ENCODE measurements at places on chromosomes 7 and 10. TPM values are rescaled to one million over a fixed set of nuclear protein-coding genes. Genes with fewer than 3 reads are reported as not detected.

Gene MYOZ1
- 0.17 TPM for total RNA-seq

Gene CPA4
- total RNA-seq = not detected

Gene MSANTD7
- total RNA-seq = 5.4 TPM

Gene DYNC1I1
- 8.7 TPM for total RNA-seq

Gene EGR2
- total RNA-seq = 4.0 TPM

Gene DNAJC12
- total RNA-seq = 4.1 TPM

Gene PAOX
- 10.1 TPM for total RNA-seq

Gene ADAP1
- total RNA-seq = 41.9 TPM

Gene AOC1
- total RNA-seq = 0.23 TPM

Gene CAMK2G
- 184 TPM for total RNA-seq

Gene IGFBP1
- not detected for total RNA-seq

Gene PNLIPRP2
- total RNA-seq = not detected

Gene TMEM130
- total RNA-seq = 2.3 TPM

GRCh38 chr7:44318332-44318731, 7.1 kb downstream of the CAMK2B start:
- DNase-seq = peak; percentile 68

- no peak for DNase-seq
Observed at GRCh38 chr10:97498841-97499560, at the start of gene UBTD1. UBTD1 (plus strand) TSS chr10:97498924; CDS start chr10:97499204, 280 bp downstream.

GRCh38 chr7:16205466-16205865, 215.9 kb downstream of the CRPPA start:
- DNase-seq = no peak

DNA sequence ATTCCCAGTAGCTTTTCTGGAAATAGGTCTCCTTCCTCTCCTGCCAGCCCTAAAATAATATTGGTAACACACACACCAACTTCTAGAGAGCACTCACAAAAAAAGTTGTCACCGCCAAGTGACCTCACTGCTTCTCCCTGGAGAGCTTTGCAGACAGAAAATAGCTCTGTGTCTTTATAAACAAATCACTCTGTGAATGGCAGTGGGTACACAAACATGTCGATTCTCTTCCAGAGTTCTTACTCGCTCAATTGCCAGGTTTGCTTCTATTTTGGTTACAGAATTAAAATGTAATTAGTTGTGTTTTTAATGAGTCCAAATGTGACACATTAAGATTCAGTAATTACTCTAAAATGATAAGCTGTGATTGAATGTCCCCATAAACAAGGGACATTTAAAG, 649.2 kb upstream of the C7orf33 start:
- no peak for DNase-seq

DNA sequence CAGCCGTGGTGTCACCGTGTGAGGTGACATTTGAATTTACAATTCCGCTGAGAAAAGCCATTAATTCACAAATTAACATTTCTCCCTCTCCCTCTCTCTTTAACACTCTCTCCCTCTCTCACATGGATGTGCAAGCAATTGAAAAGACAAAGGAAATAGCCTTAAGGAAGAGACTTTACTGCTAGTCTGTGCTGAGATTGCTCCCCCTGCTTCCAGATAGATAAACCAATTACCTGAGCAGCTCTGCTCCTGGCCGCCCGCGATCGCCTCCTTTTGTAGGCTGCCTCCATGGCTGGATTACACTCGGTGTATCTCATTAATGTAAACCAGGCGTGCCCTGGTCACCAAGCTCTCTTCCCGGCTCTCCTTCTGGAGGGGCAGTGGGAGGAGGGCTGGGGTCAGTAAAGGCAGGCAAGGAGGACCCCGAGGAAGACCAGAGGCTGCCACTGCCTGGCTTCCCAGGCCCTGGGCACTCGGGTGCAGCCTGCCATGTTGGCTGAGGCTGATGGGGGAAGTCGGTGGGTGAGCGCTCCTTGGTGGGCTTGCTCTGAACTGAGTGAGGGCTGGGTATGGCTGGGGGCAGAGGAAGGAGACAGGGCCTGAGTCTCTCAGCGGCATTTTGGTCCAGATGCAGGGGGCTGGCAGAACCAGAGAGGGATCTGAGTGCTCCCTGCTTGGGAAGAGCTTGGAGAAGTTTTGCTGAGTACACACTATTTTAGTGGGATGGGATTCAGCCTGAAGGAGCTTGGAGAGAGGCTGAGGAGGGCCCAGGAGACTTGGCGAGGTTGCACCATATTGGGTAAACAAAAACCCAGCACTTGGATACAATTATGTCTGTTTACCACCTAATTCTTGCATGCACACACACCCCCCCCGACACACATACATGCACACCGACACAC, 42.9 kb downstream of the PAX2 start:
- DNase-seq = no peak

DNA sequence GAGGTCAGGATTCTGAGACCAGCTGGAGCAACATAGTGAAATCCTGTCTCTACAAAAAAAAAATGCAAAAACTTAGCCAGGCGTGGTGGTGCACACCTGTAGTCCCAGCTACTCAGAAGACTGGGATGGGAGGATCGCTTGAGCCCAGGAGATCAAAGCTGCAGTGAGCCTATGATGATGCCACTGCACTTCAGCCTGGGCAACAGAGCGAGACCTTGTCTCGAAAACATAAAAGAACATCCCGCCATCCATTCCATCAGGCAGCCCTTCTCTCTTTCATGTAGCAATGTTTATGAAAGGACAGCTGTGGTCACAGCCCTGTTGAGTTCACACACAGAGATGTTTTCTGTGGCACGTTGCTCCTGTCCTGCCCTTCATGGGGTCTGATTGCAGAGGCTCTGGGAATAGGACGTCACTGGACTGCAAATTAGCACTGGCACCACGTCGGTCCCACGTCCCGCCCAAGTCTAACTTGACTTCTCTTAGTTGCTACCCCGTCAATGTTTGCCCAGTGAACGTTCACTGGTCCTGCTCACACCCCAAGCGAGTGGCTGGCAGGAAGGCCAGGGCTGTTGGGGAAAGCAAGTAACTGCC, 64.5 kb upstream of the MYL10 start:
- no peak for DNase-seq

- DNase-seq = no peak
Observed at GRCh38 chr10:35378541-35379210, 42.4 kb downstream of the CCNY start.

GRCh38 chr10:97868134-97868685, 18.6 kb downstream of the GOLGA7B start:
- DNase-seq = no peak

DNA sequence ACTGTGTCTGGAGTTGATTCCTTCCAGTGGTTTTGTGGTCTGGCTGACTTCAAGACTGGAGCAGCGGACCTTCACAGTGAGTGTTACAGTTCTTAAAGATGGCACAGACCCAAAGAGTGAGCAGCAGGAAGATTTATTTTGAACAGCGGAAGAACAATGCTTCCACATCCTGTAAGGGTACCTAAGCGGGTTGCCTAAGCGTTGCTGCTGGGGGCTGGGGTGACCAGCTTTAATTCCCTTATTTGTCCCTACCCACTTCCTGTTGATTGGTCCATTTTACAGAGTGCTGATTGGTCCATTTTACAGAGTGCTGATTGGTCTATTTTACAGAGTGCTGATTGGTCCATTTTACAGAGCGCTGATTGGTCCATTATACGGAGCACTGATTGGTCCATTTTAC, 13.2 kb downstream of the AKR1B15 start:
- DNase-seq = no peak

GRCh38 chr7:115965236-115965635, 65.3 kb downstream of the TFEC start:
- DNase-seq = no peak

DNA sequence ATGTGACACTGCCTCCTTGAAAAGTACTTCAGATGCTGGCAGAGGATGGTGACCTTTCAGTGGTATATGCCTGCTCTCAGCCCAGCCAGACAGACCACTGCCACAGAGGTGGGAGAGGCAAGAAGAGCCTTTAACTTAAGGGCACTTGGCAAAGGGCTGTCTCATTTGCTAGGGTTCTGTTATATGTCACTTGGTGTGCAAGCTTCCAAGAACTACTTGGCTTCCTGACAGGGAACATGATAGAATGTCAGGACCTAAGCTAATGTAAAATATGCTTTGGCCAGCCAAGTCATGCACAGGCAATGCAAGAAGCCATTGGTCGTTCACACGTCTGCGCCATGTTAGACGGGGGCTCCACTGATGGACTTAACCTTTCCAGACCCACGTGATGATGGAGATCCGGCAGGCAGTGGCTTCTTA, 54.7 kb downstream of the RBM20 start:
- DNase-seq = no peak

DNA sequence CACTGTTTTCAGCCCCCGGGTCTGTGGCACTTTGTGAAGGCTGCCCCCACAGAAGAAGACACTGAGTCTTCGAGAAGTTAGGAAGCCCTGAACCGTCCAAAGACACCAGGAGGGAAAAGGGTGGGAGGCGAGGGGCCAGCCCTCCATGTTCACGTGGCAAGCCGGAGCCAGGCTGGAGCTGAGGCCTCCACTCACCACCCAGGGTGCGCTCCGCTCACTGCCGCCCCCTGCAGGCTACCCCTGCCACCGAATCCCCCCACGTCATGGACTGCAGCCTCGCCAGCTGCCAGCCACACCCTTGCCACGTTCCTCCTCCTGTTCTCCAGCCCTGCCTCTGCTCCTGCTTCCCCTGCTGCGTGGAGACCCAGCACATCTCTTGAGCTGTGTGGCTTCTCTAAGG, 59.0 kb upstream of the EN2 start:
- DNase-seq = no peak

- no peak for DNase-seq
Observed at GRCh38 chr7:14604606-14605005, 297.9 kb downstream of the DGKB start.

DNA sequence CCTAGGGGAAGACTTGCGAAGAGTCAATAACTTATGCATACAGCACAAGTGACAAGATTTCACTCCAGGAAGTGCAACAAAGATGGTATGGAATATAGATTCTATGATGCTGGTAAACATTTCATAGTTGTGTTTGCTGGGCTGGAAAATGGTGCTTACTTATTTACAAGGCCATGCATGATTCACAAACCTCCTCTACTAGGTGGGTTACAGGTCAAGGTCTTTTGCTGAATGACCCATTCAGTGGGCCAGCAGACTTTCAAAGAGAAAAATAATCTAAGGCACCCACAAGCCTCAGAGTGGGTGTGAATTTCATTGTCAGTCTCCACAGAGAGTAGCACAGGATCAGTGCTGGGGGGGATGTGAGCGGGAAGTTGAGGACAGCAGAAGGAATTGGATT, 378.5 kb downstream of the PLXNA4 start:
- DNase-seq = no peak

- DNase-seq = no peak
Observed at GRCh38 chr10:75948583-75948982, 517.2 kb downstream of the LRMDA start.

- no peak for DNase-seq
Observed at GRCh38 chr10:36725581-36726520, 399.5 kb upstream of the ANKRD30A start.

DNA sequence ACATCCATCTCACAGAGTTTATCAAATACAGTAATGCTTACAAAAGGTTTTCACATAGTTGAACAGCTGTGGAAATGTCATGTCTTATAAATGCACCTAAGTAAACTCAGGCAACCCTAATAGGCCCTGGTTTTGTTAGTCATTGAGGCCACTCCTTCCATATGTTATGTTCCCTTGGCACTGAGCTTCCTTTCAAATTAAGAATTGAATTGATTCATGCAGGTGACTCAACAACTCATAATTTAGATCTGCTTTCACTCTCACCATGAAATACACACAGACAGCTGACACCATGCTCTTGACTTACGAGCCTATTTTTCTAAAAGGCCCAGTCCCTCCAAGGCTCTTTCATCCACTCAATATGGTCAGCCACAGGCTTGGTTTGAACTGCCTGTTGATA, 476.9 kb downstream of the KCNMA1 start:
- peak; percentile 47 for DNase-seq

GRCh38 chr7:130942211-130942964, 208.4 kb upstream of the KLF14 start:
- DNase-seq = no peak

DNA sequence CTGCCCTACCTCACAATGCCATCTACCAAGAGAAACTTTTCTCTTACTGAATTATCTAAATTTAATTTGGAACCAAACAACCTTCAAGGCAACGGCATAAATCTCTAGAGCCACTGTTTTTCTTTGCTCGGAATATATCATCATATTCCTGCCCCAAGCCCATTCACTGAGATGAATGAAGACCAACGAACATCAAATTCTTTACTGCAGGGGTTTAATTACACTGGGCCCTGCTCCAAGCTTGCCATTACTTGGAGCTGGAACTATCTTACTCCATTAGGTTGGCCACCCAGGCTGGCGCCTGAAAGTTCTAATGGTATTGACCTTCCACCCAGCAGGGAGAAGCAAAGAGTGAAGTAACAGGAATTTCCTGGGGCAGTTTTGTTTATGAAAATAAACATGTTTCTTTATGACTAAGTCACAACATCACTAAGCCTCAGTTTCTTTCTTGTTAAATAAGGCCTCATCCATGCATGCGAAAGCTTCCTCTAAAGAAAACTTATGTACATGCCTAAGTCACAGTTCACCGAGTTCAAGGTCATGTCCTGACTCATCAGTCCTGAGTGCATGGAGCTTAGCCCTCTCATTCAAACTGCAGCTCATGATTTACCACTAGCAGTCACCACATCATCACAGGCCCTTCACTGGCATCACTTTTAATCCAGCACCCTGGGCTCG, 42.1 kb upstream of the ANAPC16 start:
- DNase-seq = no peak

GRCh38 chr7:132475669-132476116, 100.6 kb downstream of the PLXNA4 start:
- DNase-seq = no peak
